ENCODE measurements at places on chromosomes 1 and 21.

GRCh38 chr21:36209626-36210171 is 53.1 kb downstream of the DOP1B start:
- DNase-seq = peak; percentile 74

GRCh38 chr1:171645553-171646248 is 6.8 kb downstream of the MYOC start:
- no peak for DNase-seq

GRCh38 chr1:43008115-43009060 is 49.7 kb upstream of the SLC2A1 start:
- DNase-seq = no peak

GRCh38 chr21:44456214-44456914 is 1.1 kb downstream of the LRRC3 start:
- DNase-seq = no peak

- DNase-seq = no peak
These were observed 5.6 kb downstream of the AMIGO1 start for GRCh38 chr1:109503935-109504334.

DNA sequence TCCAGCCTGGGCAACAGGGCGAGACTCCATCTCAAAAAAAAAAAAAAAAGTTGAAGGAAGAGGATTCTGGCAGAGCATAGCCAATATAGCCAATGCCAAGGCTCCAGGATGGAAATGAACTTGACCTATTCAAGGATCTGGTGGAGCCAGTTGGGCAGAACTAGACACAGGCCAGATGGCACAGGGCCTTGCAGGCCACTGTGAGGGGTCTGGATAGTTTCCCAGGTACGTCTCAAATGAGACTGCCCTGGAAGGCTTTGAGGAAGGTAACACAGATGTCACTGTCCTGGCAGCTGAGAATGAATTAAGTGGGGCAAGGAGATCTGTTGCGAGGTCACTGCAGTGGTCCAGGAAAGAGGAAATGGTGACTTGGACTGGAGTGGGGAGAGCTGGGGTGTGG is 12.0 kb upstream of the ARHGEF19 start:
- no peak for DNase-seq

GRCh38 chr1:219173434-219173757 is 282 bp upstream of the LYPLAL1 start:
- DNase-seq = no peak

GRCh38 chr1:165116732-165117131 is 239.8 kb downstream of the LMX1A start:
- no peak for DNase-seq

DNA sequence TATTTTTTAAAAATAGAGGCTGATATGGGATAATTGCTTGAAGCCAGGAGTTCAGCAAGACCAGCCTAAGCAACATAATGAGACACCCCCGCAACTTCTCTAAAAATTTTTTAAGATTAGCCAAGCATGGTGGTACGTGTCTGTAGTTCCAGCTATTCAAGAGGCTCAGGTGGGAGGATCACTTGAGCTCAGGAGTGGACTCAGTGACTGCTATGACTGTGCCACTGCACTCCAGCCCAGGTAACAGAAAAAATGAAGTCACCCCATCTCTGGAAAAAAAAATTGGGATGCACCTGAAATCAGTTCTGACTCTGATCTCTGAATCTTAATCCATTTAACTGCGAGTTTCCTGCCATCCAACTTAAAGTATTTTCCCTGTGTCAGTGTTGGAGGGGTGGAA is 124.2 kb downstream of the MRPS6 start:
- no peak for DNase-seq

DNA sequence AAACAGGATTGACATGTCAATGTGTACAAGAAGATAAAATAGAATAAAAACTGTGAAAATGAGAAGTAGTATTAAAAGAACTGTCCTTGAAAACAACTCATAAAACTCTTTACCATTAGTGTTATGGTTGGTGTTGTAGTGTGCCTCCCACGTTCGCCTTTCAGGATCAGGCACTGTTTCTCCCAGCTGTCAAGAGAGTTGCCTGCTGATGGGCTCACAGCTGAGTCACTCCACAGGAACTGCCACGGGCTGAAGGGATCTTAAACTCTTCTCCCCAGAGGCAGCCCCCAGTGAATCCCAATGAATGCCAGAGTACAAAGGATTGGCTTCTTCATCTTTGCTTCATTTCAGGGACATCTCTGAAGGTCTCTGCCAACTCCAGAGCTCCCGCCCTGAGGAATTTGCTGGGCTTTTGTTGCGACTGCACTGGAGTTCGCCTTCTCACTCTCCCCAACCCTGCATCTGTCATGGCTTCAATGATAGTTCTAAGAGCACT is 119.6 kb downstream of the ADGRL2 start:
- no peak for DNase-seq

GRCh38 chr21:43304621-43305335 is 122.2 kb downstream of the SIK1 start:
- DNase-seq = no peak

DNA sequence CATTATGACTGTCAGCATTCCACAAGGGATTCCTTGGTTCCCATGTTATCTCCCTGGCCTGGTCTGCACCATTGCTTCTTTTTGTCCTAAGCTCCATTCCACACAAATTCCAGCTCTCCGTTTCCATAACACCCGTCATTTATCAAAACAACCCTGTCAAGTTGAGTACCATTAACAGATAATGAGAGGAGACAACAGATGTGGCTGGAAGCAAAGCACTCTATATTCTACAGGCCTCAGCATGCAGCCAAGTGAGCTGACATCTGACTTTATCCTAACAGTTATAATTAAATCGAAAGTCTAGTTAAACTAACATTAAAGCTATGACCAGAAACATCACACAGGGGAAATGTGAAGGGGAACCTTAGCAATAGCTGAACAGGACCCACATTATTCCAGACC is 110.4 kb downstream of the RERE start:
- no peak for DNase-seq

DNA sequence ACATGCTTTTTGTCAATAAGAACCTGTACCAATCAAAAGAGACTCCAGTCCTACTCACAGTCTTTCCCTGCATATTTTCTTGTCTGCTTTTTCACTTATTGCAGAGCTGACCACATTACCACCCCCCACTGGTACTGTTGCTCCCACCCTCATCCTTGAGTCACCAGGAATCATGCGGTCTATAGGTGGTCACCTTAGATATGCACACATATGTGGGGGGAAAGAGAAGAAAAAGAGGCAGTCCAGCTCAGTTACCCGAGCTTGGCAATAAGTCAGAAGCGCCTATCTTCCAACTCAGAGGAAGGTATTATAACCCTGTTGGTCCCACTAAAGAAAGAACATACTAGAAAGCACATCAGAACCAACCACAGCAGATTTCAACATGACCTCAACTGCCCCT is 119.2 kb downstream of the SMYD2 start:
- DNase-seq = no peak

DNA sequence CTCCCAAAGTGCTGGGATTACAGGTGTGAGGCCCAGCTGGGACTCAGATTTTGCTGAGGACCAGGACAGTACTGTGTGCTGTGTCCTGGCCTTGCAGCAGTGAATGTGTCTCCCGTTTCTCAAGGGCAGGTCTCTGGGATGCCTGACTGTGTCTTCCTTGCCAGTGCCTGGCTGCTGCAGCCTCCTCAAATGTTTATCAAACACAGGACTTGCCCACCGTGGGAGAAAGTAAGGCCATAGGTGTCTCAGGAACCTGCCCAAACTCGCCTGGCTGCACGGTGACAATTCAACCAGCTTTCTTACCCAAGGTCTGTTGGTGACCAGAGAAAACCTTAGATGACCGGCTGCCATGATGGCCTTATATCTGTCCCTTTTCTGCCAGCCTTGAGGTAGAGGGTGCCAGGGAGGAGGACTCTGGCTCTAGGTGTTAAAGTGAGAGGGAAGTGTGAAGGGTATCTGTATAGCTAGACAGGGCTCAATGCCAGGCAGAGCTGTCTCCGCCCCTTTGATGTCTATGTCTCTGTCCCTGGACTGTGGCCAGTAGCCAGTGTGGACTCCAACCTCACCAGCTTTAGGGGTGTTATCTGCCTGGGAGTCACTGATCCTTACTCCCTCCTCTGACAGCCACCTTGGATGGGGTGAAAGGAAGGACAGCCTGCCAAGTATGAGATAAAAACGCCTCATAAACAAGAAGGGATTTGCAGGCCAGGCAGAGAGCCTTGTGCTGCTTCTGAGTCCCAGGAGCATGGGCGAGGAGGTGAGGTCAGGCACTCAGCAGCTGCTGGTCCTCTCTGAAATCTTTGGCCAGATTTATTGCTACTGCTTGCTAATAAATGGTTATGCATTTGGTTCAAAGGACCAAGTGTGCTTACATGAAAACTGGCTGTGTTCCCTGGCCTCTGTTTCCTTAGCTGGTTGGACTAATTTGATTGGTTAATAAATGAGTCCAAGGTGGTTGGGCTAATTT is 22.3 kb downstream of the IL6R start:
- no peak for DNase-seq

- peak; percentile 25 for DNase-seq
These were observed 67.2 kb downstream of the TTLL7 start for GRCh38 chr1:83931658-83932253.

- no peak for DNase-seq
These were observed 42.1 kb downstream of the CAMK2N1 start for GRCh38 chr1:20443703-20444586.

GRCh38 chr1:65658122-65658521 is 134.6 kb upstream of the PDE4B start:
- peak; percentile 6 for DNase-seq

GRCh38 chr1:206893380-206893779 is 3.9 kb upstream of the IL24 start:
- no peak for DNase-seq

- no peak for DNase-seq
These were observed 27.1 kb downstream of the CDC7 start for GRCh38 chr1:91527781-91528180.

GRCh38 chr1:27179379-27179778 is 24.5 kb upstream of the SLC9A1 start:
- DNase-seq = no peak

- DNase-seq = no peak
These were observed 45.0 kb downstream of the IER5 start for GRCh38 chr1:181133441-181133951.

- no peak for DNase-seq
These were observed 12.1 kb downstream of the NBPF3 start for GRCh38 chr1:21451981-21452411.

GRCh38 chr1:16727190-16728111 is 12.9 kb upstream of the RNU1-4 start:
- peak; percentile 81 for DNase-seq

DNA sequence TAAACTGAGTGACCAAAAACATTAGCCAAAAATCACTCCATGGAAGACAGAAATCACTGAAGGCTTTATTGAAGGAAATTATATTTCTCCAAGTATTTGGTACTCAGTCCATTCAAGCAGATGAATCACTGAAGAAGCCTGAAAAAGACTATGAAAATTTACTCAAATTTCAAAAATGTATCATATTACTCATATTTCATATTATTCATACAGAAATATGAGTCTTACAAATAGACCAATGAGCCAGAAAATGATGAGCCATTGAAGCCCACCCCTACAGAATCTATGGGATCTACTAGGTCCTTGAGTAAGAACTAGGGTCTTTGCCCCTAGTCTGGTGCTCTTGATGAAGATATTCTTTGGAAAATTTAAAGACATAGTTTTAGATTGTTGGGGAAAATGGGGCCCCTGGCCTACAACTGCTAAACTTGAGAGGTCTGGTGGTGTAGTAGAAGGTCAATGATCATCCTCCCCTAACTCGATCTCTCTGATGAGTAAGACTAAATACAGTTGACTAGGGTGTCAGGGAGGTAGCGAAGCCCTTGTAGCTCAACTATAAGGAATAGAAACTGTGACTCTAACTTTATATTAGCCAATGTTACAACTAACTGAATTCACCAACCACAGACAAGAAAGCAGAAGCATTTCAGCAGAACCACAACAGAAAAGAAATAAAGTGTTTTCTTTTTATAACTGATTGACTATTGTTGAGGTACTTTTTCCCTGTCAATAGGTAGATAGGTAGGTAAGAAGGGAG is 81.0 kb downstream of the NOTCH2 start:
- peak; percentile 35 for DNase-seq

GRCh38 chr21:38918607-38919346 is 113.0 kb downstream of the ETS2 start:
- no peak for DNase-seq

DNA sequence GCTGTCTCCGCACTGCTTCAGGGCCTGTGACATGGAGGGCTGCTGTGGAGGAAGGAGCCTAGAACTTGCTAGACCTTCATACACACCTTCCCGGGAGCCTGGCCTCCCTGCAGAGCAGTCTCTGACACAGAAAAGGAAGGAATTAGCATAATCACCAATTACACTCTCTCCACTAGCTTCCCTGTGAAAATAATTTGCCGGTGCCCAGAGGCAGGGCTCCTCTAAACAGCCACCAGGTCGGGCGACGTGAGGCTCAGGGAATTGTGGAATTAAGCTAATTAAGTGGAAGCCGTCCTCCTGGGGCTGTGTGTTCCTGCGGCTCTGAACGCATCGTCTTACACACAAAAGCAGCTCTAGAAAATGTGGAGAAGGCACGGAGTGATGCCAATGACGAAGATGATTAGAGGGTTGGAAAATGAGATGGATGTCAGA is 82.6 kb downstream of the NENF start:
- DNase-seq = no peak

- no peak for DNase-seq
These were observed 12.7 kb upstream of the ASAP3 start for GRCh38 chr1:23496490-23497181.

DNA sequence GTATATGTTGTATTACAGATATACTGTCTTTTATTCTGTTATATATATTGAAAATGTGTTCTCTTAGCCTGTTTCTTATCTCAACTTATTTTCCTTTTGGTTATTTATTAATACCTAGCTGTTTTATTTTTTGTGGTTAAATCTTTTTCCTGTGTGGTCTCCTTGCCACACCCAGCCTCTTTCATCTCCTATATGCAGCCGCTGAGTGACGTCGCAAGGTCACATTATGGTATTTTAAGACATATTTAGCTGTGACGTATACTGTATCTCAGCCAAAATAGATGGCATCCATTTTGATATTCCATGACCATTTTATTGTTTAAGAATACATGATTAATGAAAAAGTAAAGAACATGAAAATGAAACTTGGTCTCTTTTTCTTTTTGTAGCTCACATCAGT is 29.1 kb downstream of the CENPF start:
- DNase-seq = peak; percentile 31

DNA sequence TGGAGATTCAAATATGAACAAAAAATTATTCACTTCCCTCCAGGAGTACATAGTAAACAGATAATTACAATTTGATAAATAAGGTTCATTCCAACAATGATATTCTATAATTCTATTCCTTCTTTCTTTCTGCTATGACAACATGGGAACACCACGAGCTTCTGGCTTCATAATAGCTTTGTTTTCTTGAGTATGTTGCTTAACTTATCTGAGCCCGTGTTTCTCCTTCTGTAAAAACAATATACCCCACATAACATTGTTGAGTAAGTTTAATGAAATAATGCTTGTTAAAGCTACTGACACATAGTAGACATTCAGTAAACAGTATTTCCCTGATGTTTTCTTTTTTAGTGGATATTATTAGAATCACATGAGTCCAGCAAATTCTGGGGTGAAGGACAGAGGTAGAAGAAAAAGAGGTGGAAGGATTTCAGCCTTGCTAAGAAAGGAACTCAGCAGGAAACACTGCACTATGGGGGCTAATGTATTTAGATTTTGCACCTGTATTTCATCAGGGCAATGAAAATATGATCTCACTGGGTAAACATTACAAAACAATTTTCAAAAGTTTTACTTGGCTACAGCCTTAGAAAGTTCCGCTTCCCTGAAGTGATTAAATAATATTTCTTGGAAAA is 430.8 kb upstream of the C1orf87 start:
- DNase-seq = no peak

Data from activated CD8-positive, alpha-beta T cell treated with anti-CD3 and anti-CD28 coated beads for 36 hours (primary cell).